ENCODE measurements at places on chromosomes 1 and 21.
A peak's percentile ranks its signal among the peaks of the same experiment; 100 is the strongest.

- no peak for DNase-seq
These were observed 36.4 kb downstream of the YARS1 start for GRCh38 chr1:32780628-32781234.

- no peak for DNase-seq
These were observed 22.6 kb downstream of the COL18A1 start for GRCh38 chr21:45427331-45428271.

DNA sequence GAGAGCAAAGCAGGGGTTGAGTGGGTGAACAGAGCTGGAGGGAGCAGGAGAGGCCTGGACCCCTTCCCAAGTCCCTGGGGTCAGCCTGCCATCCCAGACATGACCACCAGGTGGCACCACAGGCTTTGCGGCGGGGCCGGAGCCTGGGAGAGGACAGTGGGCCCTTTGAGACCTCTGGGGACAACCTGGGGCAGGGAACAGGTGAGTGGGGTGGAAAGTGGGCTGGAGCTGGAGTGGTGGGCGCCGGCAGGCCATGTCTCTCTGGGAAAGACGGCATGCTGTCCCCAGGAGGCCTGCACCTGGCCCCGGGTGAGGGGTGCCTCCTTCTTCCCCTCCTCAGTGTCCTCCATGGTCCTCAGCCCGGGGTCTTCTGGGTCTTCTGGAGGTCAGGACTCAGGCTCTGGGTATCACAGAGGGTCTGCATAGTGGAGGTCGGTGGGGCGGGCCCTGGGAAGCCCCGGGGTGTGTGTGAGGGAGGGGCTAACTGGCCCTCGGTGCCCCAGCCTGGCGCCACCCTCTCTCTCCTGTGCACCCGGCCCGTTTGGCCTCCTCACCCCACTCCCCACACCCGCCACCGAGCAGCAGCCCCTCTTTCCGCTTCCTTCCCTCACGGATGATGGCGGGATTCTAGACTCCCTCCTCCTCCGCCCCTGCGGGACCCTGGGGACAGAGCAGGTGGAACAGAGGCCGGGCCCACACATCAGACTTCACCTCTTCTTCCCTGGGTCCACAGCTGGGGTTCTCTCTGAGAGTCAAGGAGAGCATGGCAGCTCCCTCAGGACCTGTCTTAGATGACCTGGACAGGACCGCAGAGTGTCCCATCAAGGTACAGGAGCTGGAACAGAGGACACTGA is 28.5 kb upstream of the PKP1 start:
- no peak for DNase-seq

DNA sequence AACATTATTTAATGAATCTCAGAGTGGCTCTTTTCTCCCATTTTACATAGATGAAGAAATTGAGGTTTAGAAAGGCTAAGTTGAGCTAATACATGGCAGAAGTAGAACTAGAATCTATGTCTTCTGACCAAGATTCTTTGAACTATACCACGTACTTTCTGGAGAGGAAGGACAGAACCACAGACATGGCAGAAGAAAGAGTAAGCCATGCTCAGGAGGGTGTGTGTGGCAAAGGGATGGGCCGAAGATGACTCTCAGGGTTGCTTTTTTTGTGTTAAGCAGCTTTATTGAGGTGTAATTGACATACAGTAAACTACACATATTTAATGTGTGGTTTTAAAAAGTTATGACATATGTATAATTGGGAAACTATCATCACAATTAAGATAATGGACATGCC is 69.5 kb downstream of the PEX14 start:
- DNase-seq = no peak

- DNase-seq = no peak
These were observed 99.7 kb upstream of the IRF2BP2 start for GRCh38 chr1:234709473-234710228.

GRCh38 chr1:13836631-13837030 is 136.6 kb downstream of the PRDM2 start:
- DNase-seq = no peak

DNA sequence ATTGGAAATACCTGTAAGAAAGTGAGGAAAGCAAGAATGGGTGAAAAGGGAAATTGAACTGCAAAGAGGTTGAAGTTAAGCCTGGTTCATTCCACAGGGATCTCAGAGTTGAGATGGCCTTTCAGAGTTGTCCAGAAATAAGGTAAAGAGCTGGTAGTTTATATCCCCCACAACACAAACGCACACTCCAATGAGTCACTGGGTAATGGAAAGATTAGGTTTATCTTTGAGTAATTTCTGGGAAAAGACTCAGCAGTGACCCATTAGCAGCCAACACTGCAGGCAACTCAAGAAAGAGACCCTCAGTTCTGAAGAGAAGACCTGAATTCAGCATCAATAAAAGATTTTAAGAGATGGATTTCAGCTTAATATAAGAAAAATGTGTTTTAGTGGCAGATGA is 485.5 kb downstream of the PTPRC start:
- DNase-seq = no peak

GRCh38 chr1:211647711-211648121 is 27.7 kb downstream of the NEK2 start:
- DNase-seq = no peak

DNA sequence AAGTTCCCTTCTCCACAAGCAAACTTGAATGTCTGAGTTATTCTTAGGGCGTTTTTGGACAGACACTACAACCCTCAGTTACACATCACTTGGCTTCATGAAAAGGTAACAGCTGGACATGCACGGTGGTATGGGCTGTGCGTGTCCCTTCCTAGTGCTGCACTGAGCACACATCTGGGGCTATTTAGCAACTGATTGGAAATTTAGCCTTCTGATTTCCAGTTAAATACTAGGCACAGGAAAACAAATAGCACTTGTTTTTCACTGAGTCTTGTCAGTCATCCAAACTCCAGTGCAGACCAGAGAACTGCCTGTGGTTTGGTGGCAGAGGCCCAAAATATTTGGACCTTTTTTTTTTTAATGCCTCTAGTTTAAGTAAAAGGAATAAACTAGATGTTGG is 134.7 kb downstream of the TGFBR3 start:
- DNase-seq = peak; percentile 11

GRCh38 chr1:93979040-93979717 is 69.9 kb upstream of the GCLM start:
- DNase-seq = no peak

- DNase-seq = no peak
These were observed 3.9 kb upstream of the SFN start for GRCh38 chr1:26858891-26859640.

DNA sequence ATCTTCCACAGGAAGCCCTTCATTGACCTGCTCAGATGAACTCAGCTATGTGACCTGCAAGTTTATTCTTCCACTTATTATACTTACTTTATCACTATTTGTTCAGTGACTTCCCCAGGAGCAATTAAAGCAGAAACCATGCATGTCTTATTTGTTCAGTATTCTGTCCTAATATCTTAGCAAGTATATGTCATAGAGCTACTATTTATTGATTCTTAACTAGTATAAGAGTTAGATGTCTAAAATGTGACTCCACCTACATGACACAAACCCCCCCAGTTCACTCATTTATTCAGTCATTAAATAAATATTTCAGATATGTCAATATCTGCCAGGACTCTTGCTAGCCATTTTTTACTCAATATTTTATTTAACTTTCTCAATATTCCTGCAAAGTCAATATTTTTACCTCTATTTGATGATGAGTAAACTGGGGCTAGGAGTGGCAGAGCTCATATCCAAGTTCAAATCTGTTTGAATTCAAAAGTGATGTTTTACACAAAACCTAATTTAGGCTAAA is 469.0 kb upstream of the USP24 start:
- DNase-seq = no peak

GRCh38 chr1:230216896-230217295 is 149.9 kb downstream of the GALNT2 start:
- no peak for DNase-seq

DNA sequence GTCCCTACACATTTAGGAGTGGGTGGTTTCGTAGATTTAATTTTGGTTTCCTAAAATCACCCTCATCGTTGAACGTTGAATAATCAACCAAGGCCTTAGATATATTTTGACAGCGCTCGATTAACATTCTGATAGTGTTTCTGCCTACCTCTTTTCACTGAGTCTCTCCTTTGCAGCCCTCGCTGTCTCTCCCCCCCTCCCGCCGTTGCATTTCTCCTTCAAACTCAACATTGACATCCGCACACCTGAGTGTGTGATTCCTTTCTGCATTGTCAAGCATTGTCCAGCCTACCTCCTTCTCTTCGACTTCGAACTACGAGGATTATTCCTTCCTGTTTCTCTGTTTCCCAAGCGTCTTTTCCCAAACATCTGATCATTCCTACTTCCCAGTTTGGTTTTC is 1.8 kb upstream of the ADAMTS1 start:
- DNase-seq = no peak

DNA sequence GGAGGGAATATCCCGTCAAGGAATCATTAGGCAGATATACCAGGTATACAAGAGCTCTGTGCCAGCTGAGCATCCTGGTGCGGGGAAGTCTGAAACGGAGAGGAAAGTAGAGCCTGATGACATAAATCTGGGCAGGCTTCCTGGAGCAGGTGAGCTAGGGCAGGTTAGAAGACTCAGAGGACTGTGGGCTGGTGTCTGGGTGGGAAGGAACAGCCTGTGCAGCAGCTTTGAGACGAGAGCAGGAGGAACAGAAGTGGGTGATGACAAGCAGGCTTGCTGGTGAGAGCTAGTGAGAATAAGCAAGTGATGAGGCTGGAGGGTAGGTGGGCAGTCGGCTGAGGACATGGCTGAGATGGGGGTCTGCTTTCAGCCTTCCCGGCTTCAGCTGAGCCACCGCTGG is 6.7 kb downstream of the CELSR2 start:
- DNase-seq = no peak

GRCh38 chr1:155976062-155976912 is 2.1 kb downstream of the ARHGEF2 start:
- no peak for DNase-seq

DNA sequence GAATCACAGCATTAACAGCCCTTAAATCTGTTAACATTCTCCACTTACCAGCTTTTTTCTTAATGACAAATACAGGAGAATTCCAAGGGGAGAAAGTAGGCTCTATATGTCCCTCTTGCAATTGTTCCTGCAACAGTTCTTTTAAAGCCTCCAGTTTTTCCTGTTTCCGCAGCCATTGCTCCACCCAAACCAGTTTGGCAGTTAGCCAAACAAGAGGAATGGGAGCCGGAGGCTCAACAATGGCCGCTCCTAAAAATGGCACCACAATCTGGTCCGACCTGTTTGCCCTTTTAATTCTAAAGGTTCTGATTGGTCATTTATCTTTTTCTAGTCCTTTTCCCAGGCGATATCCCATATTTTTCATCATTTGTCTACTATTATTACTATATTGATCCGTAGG is 14.0 kb upstream of the L1TD1 start:
- peak; percentile 39 for DNase-seq

- peak; percentile 51 for DNase-seq
These were observed 32.9 kb upstream of the UTS2 start for GRCh38 chr1:7885513-7886404.

DNA sequence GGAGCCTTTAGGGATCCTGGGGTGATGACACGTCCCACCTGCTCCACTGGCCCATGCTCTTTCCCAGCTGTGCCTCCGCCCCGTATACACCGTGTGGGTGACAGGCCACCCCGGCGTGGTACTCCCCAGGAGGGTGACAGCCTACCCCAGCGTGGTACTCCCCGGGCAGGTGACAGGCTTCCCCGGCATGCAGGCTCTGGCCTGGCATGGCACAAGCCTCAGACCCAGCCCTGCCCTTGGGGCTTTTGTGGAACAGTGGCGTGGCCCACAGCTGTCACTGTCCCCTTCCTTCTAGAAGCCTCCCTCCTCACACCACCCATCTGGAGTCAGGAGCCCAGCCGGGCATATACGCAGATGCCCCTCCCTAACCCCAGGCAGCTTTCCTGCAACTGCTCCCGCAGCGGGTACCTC is 4.7 kb upstream of the PFKL start:
- DNase-seq = no peak
